ENCODE measurements at places on chromosomes 6 and 20.

GRCh38 chr20:56995635-56996075, 270.8 kb downstream of the BMP7 start:
- DNase-seq, result no peak

DNA sequence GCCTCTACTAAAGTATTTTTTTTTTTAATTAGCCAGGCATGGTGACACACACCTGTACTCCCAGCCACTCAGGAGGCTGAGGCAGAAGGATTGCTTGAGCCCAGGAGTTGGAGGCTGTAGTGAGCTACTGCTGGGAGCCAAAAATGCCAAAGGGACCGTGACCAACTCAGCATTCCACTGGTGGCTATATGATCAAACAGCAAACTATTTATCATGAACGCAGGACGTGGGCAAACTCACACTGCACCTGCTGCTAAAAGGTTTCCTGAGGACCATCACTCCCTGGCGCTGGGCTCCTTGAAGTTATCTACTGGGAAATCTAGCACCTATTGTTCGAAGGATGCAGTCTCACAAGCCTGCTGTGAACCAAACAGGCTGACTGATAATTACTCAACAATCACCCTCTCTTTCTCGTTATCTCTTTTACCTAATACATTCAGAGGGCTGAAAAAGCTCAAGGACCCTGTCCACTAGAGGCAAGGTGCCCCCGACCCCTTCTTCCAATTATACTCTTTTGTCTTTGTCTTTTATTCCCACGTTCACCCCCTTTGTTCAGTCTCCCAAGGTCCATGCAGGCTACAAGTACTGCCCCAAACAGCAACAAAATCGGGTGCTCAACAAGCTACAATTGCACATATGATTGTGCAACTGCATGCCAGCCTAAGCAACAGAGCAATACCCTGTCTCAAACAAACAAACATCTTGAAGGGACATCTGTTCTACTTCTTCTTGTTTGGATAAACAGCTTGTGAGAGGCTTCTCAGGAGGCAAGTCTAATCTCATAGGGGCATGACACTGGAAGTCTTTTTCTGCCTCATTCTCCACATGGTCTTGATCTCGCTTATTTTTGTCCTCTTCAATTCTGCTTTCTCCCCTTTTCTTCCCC, 47.7 kb upstream of the PLN start:
- no peak for DNase-seq

GRCh38 chr6:56550301-56550700, 92.4 kb downstream of the DST start:
- DNase-seq, result no peak

GRCh38 chr6:39797751-39798150, 5.6 kb downstream of the DAAM2 start:
- DNase-seq, result no peak

DNA sequence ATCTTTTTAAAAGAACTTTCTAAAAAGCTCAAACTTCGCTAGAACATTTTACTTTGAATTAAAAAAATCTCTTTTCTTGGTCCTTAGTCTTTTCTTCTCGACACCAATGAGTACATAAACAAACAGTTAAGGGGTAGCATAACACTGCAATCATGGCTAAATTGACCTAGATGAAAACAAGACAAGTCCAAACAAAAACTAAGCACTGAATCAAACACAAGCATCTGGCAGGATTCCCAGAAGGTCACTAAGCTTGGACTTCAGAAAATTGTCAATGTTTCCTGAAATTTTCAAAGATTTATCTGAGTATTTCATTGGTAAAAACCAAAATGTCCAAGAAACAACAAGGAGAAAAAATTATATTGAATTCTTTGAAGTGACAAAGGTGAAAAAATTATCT, 5.0 kb downstream of the COL21A1 start:
- no peak for DNase-seq

- no peak for DNase-seq
These were observed 2.6 kb downstream of the VGLL2 start for GRCh38 chr6:117267766-117268534.

- DNase-seq, result no peak
These were observed 21.3 kb downstream of the TAF11 start for GRCh38 chr6:34866509-34866908.

GRCh38 chr6:107639511-107639910, 149.6 kb downstream of the SOBP start:
- no peak for DNase-seq

GRCh38 chr6:169341706-169342105, 88.1 kb upstream of the THBS2 start:
- DNase-seq, result no peak

GRCh38 chr6:36803482-36803881, 35.8 kb downstream of the CPNE5 start:
- DNase-seq, result no peak

GRCh38 chr6:158519300-158519699, 40.6 kb upstream of the TMEM181 start:
- no peak for DNase-seq

- no peak for DNase-seq
These were observed 5.3 kb upstream of the ZNF184 start for GRCh38 chr6:27478141-27478705.

DNA sequence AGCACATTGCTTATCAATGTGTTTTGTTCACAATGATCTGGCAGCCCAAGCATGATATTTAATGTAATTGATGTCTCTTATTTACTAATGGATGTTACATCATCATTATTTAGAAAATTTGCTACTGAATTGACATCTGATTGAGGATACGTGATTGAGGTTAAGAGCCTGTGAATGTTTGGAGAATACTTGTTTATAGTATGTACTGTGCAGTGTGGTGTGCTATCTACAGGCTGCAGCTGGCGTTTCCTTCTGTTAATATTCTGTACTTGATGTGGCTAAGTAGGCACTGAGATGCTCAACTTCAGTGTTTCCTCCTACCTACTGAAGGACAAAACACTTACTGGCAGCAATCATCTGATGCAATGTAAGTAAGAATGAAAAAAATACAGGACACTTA, 709.6 kb upstream of the FLRT3 start:
- no peak for DNase-seq
